ENCODE measurements at places on chromosomes 7 and 10.
A peak's percentile ranks its signal among the peaks of the same experiment; 100 is the strongest.

- peak; percentile 56 for DNase-seq
Measured at GRCh38 chr7:130875265-130875741, 141.3 kb upstream of the KLF14 start.

DNA sequence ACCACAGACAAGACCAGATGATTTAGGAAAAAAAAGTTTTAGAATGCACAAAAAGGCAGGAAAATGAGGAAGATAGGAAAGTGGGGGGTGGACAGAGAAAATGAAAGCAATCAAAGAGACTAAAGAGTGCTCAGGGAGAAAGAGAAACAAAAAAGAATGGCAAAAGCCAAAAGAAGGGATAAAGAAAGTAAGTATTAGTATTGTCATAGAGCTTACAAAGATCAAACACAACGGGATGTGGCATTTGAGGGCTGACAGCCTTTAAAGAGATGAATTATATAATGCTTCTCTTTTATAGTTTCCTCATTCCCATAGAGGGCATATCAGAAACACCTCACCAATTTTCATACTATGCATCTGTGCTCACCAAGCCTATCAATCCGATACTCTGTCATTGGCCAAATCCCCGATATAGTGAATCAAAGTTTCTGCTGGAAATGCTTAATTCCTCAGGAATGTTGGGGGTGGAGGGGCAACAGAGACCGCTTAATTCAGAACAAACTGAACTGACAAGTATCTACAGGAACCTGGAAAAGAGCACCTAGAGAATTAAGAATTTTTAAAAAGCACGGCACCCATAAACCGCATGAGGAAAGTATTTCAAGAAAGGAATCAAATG, 2.7 kb downstream of the COG5 start:
- no peak for DNase-seq

DNA sequence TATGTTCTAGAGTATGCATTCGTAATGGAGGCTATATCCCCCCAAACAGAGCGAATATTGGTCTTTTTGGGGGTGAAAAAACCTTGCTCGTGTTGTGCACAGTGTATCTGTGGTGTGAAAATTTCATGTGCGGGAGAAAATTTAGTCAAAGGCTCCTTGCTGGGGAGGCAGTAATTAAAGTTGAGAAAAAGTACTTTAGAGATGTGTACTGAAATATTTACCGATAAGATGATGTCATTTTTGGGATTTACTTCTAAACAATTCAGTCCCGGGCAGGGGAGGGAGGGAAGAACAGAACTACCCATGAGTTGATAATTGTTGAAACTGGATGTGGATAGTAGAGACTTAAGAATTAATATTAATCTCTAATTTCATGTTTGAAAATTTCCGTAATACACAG, 9.3 kb downstream of the RBM17 start:
- no peak for DNase-seq

DNA sequence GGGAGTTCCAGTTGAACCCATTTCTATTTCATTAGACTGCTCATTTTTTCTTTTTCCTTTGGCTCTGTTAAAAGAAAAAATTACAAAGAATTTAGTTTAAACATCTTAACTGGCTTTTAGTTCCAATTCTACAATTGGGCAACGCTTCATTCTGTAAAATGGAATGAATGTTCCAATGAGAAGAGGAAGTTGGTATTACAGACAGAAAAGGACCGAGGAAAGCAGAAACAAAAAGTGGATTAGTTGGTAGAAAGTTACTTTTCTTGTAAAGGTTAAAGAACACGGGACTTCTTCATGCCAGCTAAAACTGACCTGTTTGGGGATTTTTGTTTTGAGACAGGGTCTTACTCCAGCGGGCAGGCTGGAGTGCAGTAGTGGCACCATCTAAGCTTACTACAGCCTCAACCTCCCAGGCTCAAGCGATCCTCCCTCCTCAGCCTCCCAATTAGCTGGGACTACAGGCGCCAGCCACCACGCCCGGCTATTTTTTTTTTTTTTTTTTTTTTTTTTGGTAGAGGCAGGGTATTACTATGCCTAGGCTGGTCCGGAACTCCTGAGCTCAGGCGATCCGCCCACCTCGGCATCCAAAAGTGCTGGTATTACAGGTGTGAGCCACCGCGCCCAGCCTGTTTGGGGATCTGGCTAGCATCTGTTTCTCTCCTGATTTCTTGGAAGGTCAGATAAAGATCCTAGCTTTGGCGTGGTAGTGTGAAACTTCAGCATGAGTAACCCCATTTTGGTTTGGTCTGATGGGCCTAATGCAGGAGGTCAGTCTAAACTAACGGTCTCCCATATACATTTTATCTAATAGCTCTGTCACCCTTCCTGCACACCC, 1.3 kb upstream of the VDAC2 start:
- DNase-seq: peak; percentile 9

- DNase-seq: no peak
Measured at GRCh38 chr7:44284881-44285541, 40.4 kb downstream of the CAMK2B start.

DNA sequence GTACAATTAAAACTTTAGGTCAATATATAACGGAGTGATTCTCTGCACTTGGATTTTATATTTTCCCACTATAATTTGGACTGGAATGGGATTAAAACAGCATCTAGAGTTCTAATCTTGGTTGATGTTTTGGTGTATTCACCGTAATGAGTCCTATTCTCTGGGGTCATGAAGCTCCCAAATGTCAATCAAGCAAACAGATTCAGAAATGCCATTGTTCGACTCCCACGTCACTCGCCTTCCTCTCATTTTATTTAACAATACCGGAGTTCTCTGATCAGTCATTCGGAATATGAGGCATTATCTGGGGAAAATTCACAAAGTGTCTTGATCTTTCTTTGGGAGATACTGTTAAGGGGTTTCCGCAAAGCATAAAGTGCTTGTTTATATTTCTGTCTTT, 26.5 kb downstream of the SKIDA1 start:
- DNase-seq: no peak

- peak; percentile 89 for DNase-seq
Measured at GRCh38 chr7:151631953-151632749, 112.5 kb upstream of the RHEB start.

- DNase-seq: no peak
Measured at GRCh38 chr10:125259651-125260050, 99.3 kb upstream of the CTBP2 start.

DNA sequence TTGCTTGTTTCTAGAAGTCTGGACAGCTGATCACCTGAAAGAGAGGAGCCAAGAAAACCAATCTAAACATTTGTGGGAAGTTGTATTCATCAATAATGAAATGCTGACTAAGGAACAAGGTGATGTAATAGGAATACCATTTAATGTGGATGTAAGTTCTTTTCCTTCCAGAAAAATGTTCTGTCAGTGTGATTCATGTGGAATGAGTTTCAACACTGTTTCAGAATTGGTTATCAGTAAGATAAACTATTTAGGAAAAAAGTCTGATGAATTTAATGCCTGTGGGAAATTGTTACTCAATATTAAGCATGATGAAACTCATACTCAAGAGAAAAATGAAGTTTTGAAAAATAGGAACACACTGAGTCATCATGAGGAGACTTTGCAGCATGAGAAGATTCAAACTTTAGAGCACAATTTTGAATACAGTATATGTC, 39.8 kb upstream of the ZNF37A start:
- no peak for DNase-seq

GRCh38 chr10:80608706-80609105, 71.0 kb downstream of the SH2D4B start:
- no peak for DNase-seq

- no peak for DNase-seq
Measured at GRCh38 chr10:52961323-52961722, 188.7 kb upstream of the MBL2 start.

DNA sequence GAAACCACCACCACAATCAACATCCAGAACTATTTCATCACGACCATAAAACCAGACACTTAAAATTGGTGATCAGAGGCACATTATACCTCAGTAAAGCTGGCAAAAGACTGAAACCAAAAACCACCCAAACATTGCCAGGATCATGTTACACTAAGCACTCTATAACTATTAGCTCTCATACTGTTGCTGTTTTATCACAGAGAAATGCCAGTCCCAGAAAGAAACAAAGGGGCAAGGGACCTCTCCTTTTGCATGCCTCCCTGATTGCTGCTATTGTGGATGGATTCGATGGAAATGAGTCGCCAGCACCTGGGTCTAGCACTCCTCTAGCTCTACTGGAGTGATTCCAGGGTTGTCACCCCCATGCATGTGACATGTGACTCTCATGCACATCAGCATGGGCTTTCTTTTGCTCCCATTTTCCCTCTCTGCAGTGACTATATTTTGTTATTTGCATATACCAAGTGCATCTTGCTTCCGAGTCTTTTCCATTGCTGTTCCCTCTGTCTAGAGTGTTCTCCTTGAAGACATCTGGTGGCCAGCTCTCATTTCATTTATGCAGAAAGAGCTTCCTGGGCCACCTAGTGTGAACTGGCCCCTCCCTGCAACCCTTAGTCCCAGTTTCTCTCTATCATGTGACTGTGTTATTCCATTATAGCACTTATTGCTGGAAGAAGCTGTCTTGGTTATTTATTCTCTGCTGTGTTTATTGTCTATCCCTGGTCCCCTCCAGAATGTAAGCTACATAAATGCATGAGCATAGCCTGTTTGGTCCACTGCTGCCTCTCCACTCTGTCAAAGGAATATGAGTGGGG, 300.6 kb downstream of the PLXNA4 start:
- no peak for DNase-seq

DNA sequence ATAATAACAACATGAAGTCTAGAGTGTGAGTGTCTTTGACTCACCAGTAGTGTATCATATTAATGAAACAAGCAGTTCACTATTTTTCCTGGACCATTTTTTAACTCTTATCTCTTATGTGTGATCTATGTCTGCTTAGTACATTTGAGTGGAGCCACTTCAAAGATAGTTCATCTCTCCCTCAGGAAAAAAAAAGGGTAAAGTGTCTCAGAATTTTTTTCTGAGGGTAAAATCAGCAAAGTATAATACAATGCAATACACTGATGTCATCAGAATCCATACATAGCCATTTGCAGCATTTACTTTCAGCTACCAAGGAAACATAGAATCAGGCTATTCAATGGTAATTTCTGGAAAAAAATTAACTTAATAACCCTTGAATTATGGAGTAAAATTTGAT, 706.7 kb downstream of the DNAJB9 start:
- no peak for DNase-seq

- DNase-seq: no peak
Measured at GRCh38 chr7:157003756-157004520, 6.5 kb downstream of the MNX1 start.

GRCh38 chr7:152937282-152937681, 177.7 kb downstream of the ACTR3B start:
- DNase-seq: no peak

- no peak for DNase-seq
Measured at GRCh38 chr7:157543791-157544190, 207.0 kb downstream of the DNAJB6 start.

- no peak for DNase-seq
Measured at GRCh38 chr7:88229302-88229995, 9.6 kb upstream of the SRI start.

DNA sequence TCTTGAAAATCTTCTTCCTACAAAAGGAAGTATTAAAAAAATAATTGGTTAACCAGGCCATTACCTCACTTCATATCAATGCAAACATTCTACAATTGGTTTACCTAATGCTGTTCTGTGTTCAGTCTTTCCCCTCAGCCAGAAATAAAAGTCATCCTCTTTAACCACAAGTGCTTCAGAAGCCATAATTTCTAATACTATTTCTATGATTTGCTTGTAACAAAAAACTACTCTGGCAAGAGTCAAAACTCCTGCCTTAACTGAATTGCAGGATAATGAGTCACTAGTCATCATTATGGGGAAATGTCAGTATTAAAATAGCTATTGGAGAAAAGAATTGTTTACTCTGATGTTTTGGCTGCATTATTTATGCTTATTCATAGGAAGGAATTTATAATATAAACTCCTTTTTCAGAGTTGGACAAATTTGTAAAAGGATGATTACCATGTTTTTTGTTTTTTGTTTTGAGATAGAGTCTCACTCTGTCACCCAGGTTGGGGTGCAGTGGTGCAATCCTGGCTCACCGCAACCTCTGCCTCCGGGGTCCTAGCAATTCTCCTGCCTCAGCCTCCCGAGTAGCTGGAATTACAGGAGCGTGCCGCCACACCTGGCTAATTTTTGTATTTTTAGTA, 55.5 kb upstream of the ODAD2 start:
- no peak for DNase-seq

DNA sequence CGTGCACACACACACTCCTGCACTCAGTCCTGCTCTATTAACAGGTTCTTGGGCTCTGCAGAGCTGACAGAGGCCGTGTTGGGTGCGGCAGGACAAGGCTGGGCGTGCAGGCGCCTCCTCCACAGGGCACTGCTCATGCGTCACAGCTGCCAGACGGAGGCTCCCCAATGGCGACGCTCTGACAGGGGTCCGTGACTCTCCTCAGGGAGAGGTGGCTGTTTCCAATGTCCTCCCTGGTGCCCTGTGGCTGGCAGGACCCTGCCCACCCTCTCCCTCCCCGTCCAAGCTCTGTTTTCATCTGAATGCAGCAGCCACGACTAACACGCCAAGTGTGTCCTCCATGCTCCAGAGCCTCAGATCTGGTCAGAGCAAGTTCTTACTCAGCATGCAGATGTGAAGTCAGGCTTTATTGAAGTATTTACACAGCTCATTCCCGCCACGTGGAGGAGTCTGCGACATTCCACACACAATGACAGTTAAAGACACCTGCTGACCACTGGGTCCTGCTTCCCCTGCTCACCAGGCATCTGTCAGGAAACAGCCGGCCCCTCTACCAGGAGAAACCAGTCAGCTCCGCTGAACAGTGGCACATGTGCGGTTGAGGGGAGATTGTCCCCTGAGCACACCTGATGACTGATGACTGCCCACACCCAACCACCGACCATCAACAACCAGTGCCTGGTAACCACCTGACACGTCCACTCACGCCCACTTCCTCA, 116.7 kb downstream of the VIPR2 start:
- no peak for DNase-seq

DNA sequence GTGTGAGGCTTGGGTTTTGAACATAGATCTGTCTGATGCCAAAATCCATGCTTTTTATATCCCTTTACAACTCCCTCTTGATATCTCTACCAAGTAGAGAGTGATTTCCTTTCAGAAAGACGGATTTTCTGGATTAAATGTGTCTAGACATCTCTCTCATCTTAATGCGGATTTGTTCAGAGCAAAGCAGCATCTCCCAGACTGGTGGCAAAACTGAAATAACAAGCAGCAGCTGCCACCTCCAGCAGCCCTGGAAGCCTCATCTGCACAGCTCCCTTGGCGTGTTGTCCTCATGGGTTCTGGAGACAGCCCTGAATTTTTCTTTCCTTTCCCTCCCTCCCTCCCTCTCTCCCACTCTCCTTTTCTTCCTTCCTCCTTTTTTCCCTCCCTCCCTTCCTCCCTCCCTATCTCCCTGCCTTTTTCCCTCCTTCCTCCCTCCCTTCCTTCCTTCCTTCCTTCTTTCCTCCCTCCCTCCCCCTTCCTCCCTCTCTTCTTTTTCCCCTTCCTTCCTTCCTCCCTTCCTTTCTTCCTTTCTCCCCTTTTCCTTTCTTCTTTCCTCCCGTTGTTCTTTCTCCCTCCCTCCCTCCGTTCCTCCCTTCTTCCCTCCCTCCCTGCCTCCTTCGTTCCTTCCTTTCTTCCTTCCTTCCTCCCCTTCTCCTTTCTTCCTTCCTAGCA, 639.9 kb downstream of the TYW1 start:
- no peak for DNase-seq
